ENCODE measurements at places on chromosomes 12 and 14. TPM values are rescaled to one million over a fixed set of nuclear protein-coding genes. Genes with fewer than 3 reads are reported as not detected.
A peak's percentile ranks its signal among the peaks of the same experiment; 100 is the strongest.

DNA sequence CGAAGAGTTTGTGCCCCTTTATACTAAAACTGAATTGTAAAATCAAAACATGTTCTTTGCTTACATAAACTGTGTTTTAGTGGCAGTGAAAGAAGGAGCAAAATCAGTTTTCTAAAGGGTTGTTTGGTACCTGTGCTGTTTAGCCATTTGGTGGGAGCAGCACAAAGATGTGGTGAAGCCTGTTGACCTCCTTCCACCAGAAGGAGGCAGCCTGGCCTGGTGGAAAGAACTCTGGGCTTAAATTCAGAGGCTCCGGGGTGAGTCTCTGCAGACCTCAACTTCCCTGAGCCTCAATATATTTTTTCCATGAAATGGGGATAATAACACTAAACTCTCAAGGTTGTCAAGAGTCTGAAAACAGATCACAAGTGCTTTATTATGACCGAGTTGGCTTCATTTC lies 502.5 kb downstream of the VRK1 start:
- DNase-seq: no peak

- DNase-seq: no peak
Measured at GRCh38 chr14:70802379-70802778, 6.9 kb downstream of the MAP3K9 start.

DNA sequence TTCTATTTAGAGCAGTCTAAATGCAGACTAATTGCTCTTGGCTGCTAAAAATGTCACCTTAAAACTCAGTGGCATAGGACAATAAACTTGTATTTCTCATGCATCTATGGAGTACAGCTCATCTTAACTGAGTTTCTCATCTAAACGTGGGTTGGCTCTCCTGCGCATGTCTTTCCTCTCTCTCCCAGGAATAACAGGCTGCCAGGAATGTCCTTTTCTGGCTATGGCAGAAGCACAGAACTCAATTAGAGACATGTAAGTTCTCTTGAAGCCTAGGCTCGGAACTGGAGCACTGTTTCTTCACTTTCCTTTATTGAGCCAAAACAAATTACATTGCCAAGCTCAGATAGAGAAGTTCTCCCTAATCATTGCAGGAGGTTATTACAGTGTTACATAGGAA lies 722.3 kb upstream of the FLRT2 start:
- no peak for DNase-seq

Gene TMEM52B
- not detected for total RNA-seq

GRCh38 chr12:7844116-7844515 lies 28.6 kb downstream of the SLC2A14 start:
- DNase-seq: no peak

Gene TOMM20L
- total RNA-seq: not detected

DNA sequence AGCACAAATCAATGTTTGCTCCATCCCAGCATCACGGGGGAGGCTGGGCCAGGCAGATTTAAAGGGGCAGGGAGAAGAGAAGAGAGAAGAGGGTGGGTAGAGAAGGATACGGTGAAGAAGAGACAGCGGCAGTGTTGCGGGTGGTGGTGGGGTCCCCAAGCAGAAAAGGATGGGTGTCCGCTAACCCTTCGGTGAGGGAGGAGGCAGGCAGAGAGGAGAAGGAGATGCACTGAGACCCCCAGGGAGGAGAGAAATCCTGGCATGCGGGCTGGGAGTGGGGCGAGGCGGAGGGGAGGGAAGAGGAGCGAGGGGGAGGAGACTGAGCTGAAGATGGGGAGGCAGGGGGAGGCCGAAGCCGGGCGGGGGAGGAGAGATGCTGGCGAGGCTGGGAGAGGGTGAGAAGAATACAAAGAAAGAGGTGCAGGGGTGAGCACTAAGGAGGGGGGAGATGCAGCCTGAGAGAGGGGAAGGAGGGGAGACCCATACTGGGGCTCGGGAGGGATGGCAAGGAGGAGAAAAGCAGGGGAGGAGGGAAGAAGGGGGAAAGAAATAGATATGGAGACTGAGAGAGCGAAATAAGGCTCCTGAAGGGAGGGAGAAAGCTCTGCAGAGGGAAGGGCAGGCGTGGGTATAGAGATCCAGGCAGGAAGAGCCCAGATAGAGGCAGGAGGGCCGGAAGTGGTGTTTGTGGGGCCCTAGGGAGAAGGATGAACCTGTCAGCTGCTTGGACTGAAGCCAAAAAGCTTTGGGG lies at the start of gene JPH4:
Gene JPH4, minus strand, starts transcription at position 231 of the 751 bp plus-strand sequence. CDS start 1,337 bp downstream, outside the sequence.
- no peak for DNase-seq

Gene RAPGEF3
- total RNA-seq: 1.8 TPM

DNA sequence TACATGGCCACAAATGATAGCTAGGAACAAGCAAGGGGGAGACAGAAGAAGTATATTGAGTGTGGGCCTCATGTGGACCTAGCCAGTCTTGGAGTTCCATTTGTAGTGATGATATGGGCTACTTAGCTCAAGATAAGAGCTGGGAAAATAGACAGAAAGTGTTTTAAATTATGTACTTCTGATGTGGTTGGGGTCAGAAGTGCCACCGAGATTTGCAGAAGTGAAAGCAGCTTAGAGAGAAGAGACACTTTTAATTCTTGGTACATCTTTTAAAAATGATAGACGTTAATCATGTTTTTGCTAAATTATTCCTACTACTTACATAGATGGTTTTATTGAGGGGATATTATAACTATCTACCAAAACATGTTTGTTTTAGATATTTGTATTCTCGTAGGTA lies 198.3 kb upstream of the PDZRN4 start:
- DNase-seq: no peak

Gene KRT6A
- 0.66 TPM for total RNA-seq

GRCh38 chr12:101619026-101619786 lies 24.4 kb downstream of the MYBPC1 start:
- no peak for DNase-seq

Gene POU6F1
- total RNA-seq: 6.4 TPM

GRCh38 chr12:120439646-120440247 lies 1.8 kb downstream of the COX6A1 start:
- DNase-seq: peak; percentile 59

GRCh38 chr12:109641422-109641821 lies 67.8 kb downstream of the MVK start:
- DNase-seq: no peak

DNA sequence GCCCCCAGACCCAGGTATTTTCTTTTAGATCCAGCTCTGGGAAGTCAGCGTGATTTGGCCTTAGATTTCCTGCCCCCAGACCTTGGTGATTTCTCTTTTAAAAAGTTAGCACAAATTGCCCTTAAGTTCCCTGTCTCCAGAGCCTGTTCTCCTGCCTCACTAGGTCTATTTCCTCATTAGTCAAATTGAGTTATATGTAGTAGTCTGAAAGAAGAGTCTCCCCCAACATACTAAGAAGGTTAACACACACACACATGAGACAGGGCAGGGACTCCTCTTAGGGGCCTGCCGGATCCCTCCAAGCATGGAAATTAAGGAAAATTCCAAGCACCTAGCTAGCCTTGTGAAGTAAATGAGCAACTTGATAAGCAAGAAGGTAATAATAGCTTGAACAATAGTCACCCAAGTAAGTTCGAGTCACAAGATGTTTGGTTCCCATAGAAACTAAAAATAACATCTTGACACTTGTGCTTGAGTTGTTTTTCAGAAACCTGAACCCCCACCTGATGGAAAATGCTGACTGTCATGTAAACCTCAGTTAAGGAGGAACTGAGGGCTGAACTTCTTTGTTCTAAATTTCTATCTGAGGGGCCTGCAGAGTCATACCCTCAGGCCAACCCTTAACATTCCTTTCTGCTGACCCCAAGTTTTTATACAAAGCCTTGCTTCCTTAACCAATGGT lies 51.6 kb downstream of the CAND1 start:
- no peak for DNase-seq

DNA sequence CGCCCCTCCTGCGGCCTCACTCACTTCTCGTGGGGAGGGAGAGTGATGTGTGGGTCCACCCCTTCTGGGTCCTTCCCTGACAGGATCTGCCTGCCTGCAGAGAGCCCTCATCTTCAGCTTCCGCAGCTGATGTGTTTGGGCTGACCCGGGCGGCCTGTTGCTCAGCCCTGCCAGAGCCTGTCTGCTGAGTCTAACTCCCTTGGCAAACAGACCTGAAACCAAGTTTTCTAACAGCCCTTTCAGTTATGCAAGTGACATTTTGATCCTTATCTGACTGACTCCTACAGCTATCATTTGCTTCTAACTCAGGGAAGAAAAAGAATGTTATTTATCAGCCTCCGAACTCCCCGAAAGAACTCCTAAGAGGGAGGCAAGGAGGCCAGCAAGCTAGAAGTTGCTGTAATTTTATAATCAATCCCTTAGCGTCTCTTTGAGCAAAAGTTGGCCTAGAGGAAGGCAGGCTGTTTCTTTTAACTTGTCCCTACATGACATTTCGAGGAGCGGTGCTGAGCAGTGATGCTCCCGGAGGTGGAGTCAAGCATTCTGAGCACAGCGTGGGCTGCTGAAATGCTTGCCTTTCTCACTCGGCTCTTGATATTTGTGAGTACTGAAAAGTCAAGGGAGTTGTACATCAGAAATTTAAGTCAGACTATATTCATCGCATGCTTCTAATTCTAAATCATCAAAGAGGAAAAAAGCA lies 31.5 kb upstream of the CACNA2D4 start:
- no peak for DNase-seq

DNA sequence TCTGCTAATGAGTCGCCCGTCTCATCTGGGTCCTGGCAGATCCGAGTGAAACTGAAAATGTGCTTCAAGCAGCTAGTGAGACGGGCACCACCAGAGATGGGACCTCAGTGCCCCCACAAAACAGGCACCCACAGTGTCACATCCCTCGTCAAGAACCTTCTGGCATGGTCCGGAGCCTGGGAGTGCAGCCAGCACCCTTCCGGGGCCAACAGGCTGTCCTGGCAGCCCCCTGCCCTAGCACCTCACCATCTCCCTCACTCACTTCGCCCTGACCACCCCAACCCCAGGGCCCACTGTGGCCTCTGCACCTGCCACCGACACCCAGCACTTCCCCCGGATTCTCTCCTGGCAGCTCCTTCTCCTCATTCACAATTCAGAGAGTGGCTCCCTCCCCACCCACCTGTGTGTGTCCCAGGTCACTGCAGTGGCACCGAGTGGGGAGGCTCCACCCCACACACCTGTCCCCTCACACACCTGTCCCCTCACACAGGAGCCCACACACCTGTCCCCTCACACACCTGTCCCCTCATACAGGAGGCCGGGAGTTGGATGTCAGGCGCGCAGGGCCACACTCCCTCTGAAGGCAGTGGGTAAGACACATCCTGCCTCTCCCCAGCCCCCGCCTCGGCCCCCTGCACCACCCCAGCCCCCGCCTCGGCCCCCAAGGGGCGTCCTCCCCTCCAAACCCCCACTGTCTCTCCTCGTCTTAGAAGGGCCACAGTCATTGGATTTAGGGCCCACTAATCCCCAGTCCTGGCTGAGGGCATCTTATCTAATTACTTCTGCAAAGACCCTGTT lies 7.9 kb downstream of the GALNT9 start:
- DNase-seq: no peak

All from HCT116 (cell line).